Mammary epithelial cell (primary cell): ENCODE measurements at places on chromosomes 5 and 9. TPM values are rescaled to one million over a fixed set of nuclear protein-coding genes. Genes with fewer than 3 reads are reported as not detected.
A peak's percentile ranks its signal among the peaks of the same experiment; 100 is the strongest.

DNA sequence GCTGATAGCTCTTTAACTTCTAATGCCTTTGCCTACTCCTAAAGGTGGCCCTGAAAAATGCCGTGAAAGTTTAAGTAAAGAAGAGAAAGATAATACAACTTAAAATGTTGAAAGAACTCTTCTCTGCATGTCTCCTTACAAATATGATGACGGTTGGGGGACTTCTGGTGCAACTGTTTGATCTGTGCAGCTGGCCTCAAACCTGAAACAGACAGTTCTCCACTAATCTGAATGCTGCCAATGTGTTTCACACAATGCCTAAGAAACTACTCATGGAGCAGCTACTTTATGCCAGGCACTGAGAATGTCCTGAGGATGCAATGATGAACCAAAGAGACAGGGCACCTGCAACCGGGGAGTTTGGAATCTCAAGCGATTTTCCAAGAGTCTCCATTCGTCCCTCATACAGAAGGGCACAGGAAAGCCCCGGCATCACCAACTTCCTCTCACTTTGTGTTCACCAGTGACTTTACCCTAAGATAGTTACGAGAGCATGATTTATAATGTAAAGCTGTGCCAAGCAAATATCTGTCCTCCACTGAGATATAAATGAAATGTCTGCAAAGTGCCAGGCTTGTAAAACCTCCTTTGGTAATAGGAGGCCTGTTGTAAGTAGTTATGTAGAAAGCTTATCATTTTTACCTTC lies 455.4 kb downstream of the SEMA5A start:
- DNase-seq: no peak

SLC12A7 gene
- 21.2 TPM for total RNA-seq

PRRX2 gene
- total RNA-seq: not detected in 2 replicates

PRXL2C gene
- total RNA-seq: 10.0 and 13.0 TPM in 2 replicates

INSL4 gene
- not detected for total RNA-seq

GRCh38 chr9:124032247-124032646 lies 20.7 kb downstream of the LHX2 start:
- DNase-seq: no peak

DNA sequence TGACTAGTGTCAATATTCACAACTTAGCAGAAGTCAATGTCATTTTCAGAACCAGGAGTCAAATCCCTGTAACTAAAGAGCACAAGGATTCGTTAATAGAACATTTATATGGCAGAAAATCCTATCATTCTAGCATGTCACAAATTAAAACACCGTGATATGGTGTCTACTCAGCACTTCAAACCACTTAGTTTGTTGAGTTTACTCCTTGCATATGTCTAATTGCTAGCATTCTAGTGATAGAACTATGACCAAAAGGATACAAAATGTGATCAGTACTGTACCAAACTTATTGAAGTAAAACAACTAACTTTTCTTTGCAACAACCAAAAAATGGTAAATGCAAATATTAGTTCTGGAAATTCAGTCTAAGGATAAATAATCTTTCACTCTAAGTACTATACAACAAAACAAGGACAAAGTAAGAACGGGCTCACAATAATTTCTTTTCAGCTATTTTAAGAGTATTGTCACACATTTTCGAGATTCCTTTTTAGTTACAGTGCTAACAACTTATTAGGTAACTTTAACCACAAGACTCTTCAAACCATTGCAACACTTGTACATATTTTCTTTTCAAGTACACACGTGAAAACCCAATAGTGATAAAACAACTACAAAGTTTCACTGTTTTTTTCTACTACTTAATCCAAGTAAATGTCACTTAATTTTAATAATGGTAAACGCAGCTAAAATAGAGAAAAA lies 845.2 kb upstream of the CDH10 start:
- DNase-seq: peak; percentile 2

DNA sequence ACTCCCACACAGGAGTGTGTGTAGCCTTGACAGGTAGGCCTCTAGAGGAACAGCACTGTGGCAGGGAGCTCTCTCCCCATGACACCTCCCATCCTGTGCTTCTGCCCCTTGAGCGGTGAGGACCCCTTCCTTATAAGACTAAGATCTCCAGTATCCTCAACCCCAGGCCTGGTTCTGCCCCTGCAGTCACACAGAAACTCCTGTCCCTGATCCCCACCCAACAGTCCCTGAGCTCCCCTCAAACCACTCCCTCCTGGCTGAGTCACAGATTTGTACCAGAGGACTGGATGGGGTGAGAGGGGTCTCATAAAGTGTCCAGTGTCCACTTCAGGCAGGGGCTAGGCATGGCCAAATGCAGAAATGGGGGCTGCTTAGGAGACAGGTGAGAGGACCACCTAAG lies 47.8 kb upstream of the CDKN2AIPNL start:
- no peak for DNase-seq

TRIP13 gene
- total RNA-seq: 5.7 TPM

DNA sequence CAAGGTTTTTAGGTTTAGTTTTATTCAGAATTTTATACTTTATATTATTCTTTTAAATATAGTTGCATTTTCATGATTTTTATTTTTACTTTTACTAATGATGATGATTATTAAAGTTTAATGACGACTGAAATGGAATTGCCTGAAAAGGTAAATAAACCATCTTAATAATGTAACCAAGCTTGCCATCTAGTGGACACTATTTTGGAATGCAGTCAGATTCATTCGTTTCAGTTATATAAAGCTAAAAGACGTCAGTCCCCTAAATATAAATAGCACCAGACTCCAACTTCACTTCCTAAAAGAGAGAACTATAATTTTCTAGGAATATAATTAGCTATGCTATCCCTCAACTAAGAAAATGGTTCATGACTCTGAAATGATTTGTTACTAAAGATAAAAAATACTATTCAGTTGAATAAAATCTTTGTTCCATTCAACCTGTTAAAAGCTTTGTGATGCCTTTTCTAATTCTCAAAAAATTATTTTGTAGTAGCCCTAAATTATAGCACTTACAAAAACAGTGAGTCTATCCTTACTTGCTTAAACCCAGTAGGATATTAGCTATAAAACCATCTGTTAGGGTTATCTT lies 19.9 kb downstream of the ABITRAM start:
- peak; percentile 16 for DNase-seq

HEMGN gene
- total RNA-seq: not detected

DNA sequence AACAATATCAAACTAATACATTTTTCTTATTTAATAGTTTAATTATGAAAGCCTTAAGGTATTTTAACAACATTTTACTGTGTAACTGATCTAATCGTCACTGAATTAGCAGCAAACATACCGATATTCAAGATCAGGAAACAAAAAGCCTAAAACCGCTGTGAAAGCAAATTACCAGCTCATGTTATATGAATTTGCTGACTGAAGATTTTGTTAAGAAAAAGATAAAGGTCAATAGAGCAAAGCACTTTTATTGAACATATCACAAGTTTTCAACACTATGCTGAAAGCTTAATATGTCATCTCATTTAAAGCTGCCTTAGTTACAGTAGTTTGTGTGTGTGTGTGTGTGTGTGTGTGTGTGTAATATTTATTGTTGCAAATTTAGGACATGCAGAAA lies 1634.9 kb upstream of the NUDT12 start:
- no peak for DNase-seq

TEX48 gene
- total RNA-seq: not detected in 2 replicates

FAM151B gene
- 0.53 and 0.73 TPM in 2 replicates for total RNA-seq

DNA sequence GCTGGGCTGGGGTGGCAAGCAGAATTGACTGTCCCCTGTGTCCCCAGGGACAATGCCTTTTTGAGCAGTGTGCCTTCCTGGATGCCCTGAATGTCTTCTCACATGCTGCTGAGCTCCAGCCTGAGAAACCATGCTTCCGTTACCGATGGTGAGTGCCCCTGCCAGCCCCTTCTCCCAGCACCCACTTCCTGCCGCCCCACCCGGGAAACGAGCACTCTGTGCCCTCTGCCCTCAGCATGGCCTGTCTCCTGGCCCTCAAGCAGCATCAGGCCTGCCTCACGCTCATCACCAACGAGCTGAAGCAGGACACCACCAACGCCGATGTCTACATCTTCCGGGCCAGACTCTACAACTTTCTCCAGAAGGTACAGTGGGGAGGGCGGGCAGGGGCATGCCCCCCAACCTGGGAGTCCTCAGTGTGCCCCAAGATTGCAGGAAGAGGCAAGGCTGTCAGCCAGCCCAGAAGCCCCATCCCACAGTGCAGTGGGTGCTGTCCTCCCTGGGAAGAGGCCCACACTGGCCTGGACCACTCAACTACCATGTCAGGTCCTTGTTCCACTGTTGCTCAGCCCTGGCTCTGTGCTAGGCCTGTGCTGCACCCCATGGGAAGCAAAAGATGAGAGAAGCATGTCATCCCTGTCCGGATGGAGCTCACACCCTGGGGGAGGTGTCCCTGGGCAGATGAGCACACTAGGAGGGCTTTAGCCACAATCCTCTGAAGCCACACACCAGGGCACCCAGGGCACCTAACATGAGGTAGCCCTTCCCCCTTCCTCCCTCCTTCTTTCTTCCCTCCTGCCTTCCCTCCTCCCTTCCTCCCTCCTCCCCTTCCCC lies 4.4 kb downstream of the TTC16 start:
- DNase-seq: no peak

SEC24A gene
- 18.2 and 20.4 TPM in 2 replicates for total RNA-seq

DNA sequence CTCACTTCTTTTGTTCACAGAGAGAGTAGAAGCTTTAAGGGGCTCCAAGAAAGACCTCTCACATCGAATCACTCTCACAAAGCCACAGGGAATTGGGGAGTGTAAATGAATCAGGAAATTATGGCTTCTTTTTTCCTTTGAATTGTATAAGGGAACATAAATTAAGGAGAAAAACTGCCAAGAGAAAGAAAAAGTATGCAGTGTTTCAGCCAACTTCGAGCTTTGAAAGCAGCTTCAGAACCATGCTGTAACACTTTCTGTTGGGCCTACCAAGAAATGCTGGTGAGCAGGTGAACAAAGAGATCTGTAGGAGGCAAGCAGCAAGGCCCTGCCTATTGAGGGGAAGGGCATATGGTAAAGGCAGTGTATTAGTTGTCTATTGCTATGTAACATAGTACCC lies 33.4 kb upstream of the CTNNA1 start:
- no peak for DNase-seq

- DNase-seq: peak; percentile 21
These were observed 10.7 kb upstream of the STK32A start for GRCh38 chr5:147223948-147224791.

NOL6 gene
- 51.4 and 59.0 TPM in 2 replicates for total RNA-seq

- peak; percentile 37 for DNase-seq
These were observed 174.9 kb downstream of the ROR2 start for GRCh38 chr9:91775011-91775707.

- DNase-seq: no peak
These were observed 44.7 kb downstream of the PRRT1B start for GRCh38 chr9:131589993-131590392.

GRCh38 chr5:20537911-20538703 lies 550.1 kb upstream of the CDH18 start:
- DNase-seq: peak; percentile 2

DNA sequence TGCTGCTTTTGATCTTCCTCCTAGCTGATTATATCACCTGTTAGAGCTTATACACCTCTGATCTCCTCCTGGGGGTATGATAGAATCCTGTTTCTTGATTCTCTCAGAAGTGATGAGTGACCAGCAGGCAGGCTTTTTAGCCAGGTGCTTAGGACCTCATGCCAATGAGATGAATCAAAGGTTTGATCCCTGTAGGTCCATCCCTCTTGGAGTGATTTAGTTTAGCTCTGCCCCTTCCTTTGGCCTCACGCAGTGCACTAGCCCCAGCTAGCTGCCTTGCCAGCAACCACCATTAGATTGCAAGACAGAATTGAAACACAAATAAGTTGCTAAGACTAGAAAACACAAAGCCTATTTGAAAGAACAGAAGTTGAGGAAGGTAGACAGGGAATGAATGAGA lies 84.4 kb downstream of the ZSWIM6 start:
- no peak for DNase-seq

PCDHGB3 gene
- 4.2 TPM for total RNA-seq

FOXD4L5 gene
- total RNA-seq: 0.67 TPM

OLFM1 gene
- total RNA-seq: 0.17 TPM

DNA sequence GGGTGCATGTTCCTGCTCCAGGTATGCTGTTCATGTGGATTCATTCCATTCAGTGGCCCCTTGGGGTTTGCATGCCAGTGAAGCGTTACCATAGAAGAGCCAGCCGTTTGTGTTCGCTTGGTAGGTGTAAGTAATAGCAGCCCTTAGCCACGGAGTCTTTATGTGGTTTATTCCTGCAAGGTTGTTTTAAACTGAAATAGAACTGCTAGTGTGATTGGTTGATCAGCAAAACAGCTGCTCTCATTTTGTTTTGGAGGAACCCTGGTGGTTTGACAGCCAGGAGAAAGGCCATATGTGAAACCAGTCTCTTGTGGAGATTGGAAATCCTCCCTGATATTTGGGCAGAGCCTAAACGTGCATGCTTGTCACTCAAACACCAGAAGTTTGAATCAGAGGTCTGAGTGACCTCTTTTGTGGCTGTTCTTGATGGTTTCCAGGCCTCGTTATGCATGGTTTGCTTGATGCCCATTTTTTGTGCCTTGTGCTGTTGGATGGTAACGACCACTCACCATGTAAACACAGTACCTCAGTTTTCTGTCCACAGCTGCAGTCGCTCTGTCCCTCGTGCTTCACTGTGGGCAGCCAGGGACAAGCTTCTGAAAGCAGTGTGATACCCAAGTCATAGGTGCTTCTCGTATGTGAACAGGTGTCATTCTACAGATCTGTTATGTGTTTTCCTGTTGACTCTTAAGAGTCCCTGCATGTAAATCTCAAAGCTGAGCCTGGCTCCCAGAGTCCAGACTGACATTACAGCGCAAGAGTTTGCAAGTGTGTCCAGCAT lies 58.3 kb upstream of the NXNL2 start:
- DNase-seq: no peak

DNA sequence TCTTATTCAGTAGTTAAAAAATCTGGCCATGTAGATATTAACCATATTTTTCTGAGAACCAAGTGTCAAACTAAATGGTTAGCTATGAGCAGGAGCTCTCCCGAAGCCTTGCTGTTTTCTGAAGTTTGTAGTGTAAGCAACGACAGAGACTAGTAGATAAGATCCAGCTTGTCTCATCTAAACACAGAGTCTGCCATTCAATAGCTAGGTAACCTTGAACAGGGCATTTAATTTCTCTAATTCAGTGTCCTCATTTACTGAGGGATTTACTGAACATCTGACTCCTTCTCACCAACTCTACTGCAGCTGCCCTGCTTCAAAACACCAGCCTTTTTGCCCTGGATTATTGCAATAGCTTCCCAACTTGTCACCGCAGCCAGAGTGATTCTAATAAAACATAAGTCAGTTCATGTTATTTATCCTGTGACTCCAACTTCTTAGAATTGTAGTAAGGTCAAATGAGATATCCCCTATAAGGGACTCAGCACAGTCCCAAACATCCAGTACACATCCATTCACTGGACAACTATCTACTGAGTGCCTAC lies 337.0 kb downstream of the PLK2 start:
- no peak for DNase-seq

GRCh38 chr5:62483556-62483955 lies 71.0 kb downstream of the IPO11 start:
- DNase-seq: no peak

- DNase-seq: no peak
These were observed 19.9 kb upstream of the SUSD1 start for GRCh38 chr9:112194969-112195431.

PCDHA3 gene
- 0.17 TPM for total RNA-seq

GRCh38 chr5:113381791-113382190 lies 53.0 kb downstream of the TSSK1B start:
- DNase-seq: no peak

CYSRT1 gene
- 1.6 and 2.2 TPM in 2 replicates for total RNA-seq

- no peak for DNase-seq
These were observed 133.1 kb upstream of the MAP1B start for GRCh38 chr5:71974165-71974564.

GRCh38 chr5:30355675-30356074 lies 837.8 kb upstream of the CDH6 start:
- no peak for DNase-seq

GRCh38 chr9:120974921-120975320 lies 48.3 kb upstream of the TRAF1 start:
- DNase-seq: no peak

- peak; percentile 26 for DNase-seq
These were observed 99.3 kb downstream of the CDK5RAP2 start for GRCh38 chr9:120480707-120481106.
